ENCODE measurements at places on chromosomes 5 and 9. TPM values are rescaled to one million over a fixed set of nuclear protein-coding genes. Genes with fewer than 3 reads are reported as not detected.

DNA sequence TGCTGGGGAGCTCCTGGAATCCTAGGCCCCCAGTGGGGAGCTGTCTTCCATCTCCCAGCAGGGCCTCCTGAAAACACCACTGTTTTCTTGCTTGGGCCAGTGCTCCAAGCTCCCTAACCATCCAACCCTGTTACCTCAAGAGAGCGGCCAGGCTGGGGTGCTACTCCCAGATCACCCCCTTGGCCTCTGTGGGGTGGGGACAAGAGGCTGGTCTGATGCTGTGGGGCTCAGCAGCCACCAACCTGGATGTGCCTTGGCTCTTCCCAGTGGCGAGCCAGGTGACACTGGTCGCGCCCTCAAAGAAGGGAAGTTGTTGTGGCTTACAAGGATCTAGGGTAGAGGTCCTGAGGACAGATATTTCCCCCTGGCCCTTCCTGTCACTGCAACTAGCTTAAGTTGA lies 49.0 kb downstream of the SECISBP2 start:
- DNase-seq: no peak

GRCh38 chr9:123316053-123316718 lies 39.8 kb upstream of the CRB2 start:
- DNase-seq: no peak

PCDHA9 gene
- polyA plus RNA-seq: 0.01 TPM

SPAAR gene
- 1.5 TPM for polyA plus RNA-seq

PHYKPL gene
- polyA plus RNA-seq: 66.9 TPM
